Stimulated activated CD8-positive, alpha-beta memory T cell treated with anti-CD3 and anti-CD28 coated beads, Interleukin-4, amount 100 ng/mL, for 1 hour (primary cell): ENCODE measurements at places on chromosomes 11 and 22.

- no peak for DNase-seq
Measured at GRCh38 chr22:44411226-44412135, 86.6 kb downstream of the RTL6 start.

- DNase-seq = no peak
Measured at GRCh38 chr11:97751405-97751804, 1269.3 kb upstream of the CNTN5 start.

- no peak for DNase-seq
Measured at GRCh38 chr11:11407763-11408084, 54.7 kb upstream of the CSNK2A3 start.

DNA sequence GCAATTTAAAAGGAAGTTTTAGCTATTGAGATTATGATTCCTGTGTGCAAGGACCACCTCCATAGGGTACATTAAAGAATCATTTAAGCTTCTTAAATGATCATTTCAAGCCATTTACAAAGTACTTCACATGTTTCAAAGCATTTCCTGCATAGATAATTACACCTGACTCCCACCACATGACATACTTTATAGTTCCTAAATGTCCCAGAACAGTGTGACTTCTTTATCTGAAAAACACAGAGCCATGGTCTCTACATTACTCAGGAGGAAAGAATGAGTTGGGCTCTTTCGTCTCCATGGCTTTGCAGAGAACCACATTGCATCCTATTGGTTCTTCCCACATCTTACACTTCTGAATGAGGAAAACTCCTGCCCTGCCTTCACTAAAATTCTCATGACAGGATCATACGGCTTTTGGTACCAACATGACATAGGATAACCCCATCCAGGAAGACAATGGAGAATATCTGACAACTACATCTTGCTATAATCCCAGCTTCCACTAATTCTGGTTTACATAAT, 88.6 kb downstream of the ETS1 start:
- DNase-seq = no peak

GRCh38 chr11:108616549-108616948, 23.0 kb upstream of the EXPH5 start:
- DNase-seq = no peak

GRCh38 chr11:28674433-28675103, 566.4 kb downstream of the METTL15 start:
- no peak for DNase-seq

- no peak for DNase-seq
Measured at GRCh38 chr11:79333355-79333754, 107.5 kb downstream of the TENM4 start.

- DNase-seq = no peak
Measured at GRCh38 chr11:94747601-94748041, 20.5 kb upstream of the AMOTL1 start.

DNA sequence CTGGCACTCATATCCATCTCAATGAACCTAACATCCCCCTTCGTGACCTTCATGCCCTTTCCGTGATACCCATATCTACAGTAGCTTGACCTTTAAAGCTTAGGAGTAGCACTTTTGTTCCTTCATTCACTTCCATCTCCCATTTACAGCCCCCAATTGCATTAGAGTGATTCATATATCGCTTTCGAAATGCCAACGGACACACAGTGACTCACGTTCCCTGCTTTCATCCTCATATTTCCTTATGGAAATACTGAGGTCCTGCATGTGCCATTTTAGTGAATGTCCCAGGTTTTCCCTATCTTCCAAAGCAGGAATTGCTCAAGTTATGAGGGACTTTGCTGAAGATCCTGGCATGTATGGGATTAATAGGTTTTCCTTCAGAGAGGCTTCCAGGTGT, 44.3 kb upstream of the CEP126 start:
- DNase-seq = no peak

DNA sequence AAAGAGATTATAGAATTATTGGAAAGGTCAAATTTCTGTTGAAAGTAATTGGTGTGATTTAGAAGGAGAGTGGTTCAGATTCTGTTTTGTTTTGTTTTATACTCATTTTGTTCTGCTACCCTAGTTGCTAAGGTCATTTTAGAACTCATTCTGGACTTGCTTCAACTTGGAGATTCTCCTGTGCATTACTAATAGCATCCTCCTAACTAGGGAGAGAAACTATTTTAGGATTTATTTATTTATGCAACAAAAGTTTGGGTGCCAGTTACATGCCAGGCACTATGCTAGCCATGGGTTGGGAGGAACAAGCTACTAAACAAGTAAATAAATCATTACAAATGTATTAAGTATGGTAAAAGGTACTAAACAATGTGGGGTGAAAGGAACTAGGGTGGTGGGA, 84.0 kb downstream of the YAP1 start:
- DNase-seq = no peak

GRCh38 chr11:8030526-8031247, 43.5 kb downstream of the EIF3F start:
- no peak for DNase-seq

DNA sequence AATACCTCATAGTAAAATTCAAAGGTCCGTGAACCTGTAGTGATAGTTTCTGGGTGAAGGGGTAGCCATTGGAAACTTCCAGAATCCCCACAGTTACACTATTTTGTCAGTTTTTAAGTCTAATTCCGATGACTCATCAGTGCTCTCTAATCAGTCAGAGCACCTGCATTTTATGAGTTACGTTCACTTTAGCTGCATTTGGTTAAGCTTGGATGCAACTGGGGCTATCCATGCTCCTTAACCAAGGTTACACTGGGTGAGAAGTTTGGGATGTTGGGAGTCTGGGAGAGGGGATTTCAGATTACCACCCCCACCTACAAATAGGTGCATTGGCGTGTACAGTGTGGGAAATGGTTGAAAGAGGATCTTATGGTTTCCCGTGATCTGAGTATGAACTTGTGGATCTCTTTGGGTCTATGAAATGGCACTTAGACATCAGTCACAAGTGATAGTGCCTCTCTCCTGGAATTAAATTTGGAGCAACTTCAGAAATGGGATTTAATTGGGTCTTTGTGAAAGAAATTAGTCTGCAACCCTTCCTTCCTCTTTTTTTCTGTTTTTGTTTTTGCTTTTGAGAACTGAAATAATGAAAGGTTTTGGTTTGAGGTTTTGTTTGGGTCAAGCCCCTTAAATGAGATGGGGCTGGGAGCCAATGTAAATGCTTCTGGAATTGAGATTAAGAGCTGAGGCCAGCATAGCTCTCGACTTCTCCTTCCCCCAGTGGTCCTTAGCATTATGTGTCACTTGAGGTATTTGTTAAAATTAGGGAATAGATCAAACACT, 31.5 kb downstream of the EHF start:
- DNase-seq = no peak

- DNase-seq = no peak
Measured at GRCh38 chr11:13188179-13188578, 89.4 kb upstream of the BMAL1 start.

DNA sequence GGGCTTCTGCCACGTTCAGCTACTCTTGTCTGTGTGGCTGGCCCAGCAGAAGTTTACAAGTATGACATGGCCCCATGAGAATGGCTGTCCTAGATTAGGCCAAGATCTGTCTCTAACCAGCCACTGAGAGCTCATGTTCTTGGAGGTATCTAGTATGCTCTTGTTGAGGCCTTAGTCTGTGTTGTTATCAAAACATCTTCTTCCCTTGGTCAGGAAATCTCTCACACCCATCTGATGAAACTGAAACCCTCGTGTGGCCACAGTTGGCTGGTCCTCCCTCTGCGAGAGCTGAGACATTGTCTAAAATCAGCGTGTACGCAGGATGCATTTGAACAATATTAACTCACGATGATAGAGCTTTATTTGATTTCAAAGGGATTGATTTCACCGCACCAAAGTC, 109.0 kb upstream of the NNMT start:
- no peak for DNase-seq

GRCh38 chr22:31604746-31605705, 57.0 kb downstream of the PISD start:
- no peak for DNase-seq

DNA sequence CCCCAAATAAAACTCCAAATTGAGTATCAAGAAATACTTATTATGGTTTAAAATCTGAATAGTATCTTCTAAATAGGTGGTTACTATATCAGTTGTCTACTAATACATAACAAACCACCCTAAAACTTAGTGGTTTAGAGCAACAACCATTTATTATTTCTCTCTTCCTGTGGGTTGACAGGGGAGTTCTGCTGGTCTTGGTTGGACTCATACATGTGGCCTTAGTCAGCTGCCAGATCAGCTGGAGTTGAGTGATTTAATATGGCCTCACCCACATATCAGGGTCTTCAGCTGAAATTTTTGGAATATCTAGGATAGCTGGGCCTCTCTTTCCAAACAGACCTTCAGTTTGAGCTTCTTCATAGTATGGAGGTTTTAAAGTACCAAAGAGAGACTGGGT, 34.5 kb downstream of the C11orf65 start:
- no peak for DNase-seq

DNA sequence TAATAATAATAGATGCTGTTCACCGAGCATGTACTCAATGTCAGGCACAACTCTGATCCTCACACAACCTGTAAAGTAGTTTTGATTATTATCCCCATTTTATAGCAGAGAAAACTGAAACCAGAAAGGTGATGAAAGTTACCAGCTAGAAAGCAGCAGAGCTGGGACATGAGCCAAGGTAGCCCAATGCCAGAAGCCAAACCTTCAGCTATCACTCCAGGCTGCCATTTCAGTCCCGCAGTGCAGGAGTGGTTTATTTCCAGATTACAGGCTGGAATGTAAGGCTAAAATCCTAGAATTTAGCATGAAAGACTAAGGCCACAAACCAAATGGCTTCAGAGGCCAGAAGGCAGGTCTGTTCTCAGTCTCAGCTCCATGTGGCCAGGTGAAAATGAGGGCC, 108.8 kb downstream of the TENM4 start:
- no peak for DNase-seq

GRCh38 chr11:15795378-15795777, 561.0 kb downstream of the SOX6 start:
- DNase-seq = no peak

GRCh38 chr11:76601724-76602123, 68.8 kb downstream of the LRRC32 start:
- DNase-seq = no peak

- no peak for DNase-seq
Measured at GRCh38 chr11:313787-314553, at the start of gene IFITM1. TSS of gene IFITM1 (plus strand) at chr11:314040. CDS start at chr11:314171, 131 bp downstream.

GRCh38 chr22:38843201-38843656, 599 bp downstream of the NPTXR start:
- no peak for DNase-seq

- no peak for DNase-seq
Measured at GRCh38 chr11:6022956-6023355, 7.6 kb downstream of the OR56A1 start.

- DNase-seq = no peak
Measured at GRCh38 chr11:76397383-76397782, 16.3 kb downstream of the GVQW3 start.

DNA sequence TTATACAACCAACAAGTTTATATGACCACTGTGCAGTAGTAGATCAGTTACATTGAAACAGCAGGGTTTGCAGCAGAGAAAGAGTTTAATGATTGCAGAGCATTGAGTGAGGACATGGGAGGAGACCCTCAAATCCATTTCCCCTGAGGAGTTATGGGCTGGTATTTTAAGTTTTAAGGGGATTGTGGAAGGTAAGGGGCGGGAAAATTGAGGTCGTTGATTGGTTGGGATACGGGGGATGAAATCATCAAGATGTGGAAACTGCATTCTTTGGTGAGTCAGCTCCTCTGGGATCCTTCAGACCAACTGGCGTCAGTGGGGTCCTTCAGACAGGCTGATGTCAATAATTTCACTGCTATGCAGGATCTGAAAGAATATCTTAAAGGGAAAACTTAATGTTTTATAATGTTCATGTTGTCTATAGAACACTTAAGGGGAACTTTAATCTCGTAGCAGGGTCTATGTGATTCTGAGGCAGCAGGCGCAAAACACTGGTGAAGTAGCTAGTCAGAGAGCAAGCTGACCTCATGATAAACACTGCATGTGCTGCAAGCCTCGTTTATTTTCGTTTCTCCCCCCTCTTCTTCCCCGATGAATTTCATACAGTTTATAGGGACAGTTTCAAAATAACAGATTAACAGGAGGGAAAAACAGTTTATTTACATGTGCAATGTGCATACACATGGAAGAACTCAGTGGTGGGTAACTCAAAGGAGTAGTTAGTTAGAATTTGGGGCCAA, 17.4 kb upstream of the BACE1-AS start:
- no peak for DNase-seq

DNA sequence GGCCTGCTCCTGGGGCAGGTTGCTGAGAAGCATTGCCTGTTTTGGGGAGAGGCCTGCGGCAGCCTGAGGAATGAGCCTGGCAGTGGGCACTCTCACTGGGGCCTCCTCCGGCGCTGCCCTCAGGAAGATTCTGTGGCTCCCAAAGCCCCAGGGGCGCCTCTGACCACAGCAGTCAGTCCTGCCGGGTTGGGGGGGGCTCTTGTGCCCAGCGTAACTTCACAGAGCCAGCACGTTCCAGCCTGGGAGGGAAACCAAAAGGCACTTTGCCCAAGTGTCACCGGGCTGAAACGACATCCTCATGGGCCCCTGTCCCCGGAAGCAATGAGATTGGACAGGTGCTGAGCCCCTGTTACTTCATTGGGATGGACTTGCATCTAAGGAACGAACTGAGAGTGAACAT, 4.3 kb upstream of the LRP5 start:
- DNase-seq = no peak

- no peak for DNase-seq
Measured at GRCh38 chr11:40241524-40242051, 1217.9 kb downstream of the LRRC4C start.

GRCh38 chr11:41431784-41432183, 27.7 kb downstream of the LRRC4C start:
- DNase-seq = no peak

DNA sequence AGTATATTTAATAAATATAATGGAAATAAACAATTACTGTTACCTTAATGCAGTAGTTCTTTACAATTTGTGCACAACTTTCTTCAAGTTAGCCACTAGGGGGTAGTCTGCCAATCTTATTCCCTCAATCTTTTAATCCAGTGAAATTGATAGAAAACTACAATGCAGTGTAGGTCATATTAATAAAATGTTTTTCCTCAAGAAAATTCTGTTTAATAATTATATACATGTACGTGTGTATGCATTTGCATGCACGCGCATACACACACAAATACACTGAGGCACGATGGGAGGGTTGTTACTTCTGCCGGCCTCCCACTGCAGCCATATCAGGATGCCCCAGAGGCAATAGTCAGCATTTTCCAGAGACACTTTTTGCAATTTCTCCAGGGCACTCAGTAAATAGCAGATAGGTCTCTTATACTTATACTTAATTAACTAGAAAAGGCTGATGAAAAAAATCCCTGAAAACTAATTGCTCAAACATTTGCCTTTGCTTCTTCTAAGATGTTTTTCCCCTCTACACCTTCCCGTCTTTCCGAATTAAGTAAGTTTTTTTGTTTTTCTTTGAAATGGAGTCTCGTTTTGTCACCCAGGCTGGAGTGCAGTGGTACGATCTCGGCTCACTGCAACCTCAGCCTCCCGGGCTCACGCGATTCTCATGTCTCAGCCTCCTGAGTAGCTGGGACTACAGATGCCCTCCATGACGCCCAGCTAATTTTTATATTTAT, 3.1 kb downstream of the GAB2 start:
- DNase-seq = no peak

GRCh38 chr22:37848587-37849088, 581 bp upstream of the EIF3L start:
- no peak for DNase-seq
